Right atrium auricular region (tissue), 2 donors: ENCODE measurements at places on chromosomes 5 and 9. TPM values are rescaled to one million over a fixed set of nuclear protein-coding genes. Genes with fewer than 3 reads are reported as not detected.

DNA sequence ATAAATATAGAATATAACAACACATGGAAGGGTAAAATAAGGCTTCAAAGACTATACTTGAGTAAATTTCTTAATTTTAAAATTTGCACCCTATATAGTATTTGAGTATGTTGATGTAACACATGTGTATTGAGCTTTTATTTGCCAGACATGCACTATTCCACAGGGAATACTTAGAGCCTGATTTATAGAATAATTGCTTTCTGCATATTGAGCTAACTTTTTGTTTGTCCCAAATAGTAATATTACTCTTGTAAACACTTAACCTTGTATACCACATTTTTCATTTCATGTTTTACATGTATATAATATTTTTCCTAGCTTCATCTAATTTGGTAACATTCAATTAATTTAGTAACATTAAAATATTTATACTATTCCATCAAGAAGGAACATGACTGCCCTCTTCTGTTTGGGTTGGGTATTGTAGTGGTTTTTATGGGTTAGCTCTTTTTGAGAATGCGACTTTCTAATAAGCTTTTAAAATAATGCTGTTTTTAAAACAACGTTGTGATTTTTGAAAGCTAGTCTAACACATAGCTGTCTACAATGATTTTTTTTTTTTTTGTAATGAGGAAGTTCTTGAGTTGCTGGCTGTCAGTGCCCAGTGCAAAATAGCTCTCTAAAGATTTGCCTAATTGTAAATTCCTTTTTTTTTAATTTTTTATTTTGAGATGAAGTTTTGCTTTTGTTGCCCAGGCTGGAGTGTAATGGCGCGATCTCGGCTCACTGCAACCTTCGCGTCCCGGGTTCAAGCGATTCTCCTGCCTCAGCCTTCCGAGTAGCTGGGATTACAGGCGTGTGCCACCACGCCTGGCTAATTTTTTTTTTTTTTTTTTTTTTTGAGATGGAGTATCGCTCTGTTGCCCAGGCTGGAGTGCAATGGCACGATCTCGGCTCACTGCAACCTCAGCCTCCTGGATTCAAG is 4.8 kb downstream of the SUB1 start:
- no peak for DNase-seq

DNA sequence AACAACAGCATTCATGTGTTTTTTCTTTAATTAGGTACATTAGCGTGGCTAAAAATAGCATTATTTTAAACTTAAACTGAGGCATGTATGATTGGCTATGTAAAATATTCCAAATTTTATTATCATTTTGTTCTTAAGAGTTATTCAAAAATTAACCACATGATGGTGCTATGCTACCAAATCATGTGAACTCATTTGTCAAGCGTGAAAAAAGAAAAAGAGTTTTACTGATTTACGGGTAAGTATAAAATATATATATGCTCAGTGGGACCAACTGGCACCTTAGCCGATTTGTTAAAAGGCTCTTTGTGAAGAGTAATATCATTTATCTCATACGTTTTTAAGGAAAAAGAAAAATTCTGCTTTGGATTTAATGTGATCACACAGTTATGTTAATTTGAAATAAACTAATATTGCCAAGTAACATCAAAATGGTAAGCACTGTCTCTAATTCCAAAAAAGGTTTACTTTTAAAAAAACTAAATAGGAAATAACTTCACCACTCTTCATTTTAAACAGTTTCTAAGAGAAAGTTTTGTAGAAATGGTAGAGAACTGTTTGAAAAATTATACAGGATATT is 1042.3 kb downstream of the CDH12 start:
- no peak for DNase-seq

- peak; percentile 66 for DNase-seq
These were observed 226.5 kb upstream of the MAP3K1 start for GRCh38 chr5:56588636-56589480.

- DNase-seq: no peak
These were observed 70.7 kb downstream of the ANKRD33B start for GRCh38 chr5:10634562-10634961.

Gene UNC5A
- total RNA-seq: not detected
